ENCODE measurements at places on chromosomes 4 and X.

- peak; percentile 4 for DNase-seq
Observed at GRCh38 chrX:150587585-150588503, 19.4 kb downstream of the MTM1 start.

DNA sequence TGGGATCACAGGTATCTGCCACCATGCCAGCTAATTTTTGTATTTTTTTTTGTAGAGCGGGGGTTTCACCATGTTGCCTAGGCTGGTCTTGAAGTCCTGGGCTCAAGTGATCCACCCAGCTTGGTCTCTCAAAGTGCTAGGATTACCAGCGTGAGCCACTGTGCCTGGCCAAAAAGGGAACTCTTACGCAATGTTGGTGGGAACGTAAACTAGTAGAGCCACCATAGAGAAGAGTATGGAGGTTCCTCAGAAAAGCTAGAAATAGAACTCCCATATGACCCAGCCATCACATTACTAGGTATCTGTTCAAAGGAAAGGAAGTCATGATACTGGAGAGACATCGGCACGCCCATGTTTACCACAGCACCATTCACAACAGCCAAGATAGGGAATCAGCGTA is 85.9 kb downstream of the PRKX start:
- no peak for DNase-seq

- DNase-seq, result no peak
Observed at GRCh38 chr4:95304898-95305297, 243.9 kb downstream of the UNC5C start.

DNA sequence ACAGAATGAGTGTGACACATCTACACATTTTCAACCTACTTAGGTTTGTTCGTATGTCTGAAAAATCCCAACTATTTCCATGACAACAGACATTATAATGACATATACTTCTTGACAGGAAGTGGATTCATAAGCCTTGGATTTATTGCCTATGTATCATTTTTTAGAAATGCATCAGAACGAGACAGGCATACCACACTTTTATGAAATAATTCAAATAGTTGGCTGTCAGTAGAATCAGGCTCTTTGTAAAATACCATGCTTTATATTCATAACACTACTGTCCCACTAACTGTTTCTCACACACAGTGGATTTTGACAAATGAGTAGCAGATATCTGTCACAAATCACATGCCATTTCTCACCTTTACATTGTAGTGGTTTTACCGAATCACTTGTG is 173.2 kb downstream of the BEND2 start:
- DNase-seq, result no peak

DNA sequence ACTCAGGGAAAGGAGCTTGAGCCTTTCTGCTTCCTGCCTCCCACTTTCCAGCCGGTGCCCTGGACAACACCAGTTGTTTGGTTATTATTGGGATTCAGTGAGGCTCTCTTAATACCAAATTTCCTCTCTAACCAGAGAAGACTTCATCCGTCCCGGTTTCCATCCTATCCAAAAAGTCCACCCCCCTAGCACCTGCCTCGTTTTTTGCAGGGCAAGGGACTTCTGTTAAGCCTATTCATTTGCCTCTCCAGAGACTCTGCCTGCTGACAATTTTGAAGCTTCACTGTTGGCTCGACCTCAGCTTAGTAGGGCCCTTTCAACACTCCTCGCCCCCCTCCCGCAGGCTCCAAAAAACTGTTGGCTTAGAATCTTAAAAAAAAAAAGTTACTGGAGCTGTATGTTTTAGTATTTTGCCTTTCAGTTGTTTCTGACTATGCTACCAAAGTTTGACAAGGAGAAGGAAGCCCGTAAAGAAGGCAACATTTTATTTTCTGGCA is 779 bp upstream of the PRSS12 start:
- no peak for DNase-seq

All from SK-N-DZ (cell line).